RWPE2 (cell line): ENCODE measurements at places on chromosomes 1 and 21.

DNA sequence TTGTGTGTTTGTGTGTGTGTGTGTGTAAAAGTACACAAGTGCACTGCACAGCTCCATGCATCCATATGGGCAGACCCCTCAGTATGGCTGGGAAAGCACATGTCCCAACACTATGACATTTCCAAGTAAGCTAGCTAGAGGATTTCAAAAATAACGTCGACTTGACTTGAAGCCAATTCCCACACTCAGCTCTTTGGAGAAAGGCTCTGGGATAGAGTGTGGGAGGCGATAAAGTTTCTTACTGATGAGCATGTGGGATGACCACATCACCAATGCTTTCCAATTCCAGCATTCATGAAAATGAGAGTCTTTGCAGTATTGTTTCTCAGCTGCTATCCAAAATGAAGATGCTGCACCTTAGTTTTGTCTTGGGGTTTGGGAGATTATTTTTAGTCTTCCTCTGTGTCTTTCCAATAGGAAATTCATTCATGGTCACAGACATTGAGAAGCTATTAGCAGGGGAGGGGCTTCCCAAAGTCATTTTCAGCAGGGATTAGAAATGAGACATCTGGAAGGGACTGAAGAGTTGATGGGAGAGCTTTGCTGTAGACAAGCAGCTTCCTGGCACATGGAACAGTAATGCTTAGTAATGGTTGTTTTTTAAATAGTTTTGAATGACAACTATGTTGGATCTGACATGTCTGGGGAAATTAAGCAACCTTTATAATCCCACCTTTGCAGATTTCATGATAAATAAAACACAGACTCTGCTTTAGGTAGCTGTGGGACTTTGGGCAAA is 143.5 kb downstream of the ASTN1 start:
- DNase-seq: no peak

DNA sequence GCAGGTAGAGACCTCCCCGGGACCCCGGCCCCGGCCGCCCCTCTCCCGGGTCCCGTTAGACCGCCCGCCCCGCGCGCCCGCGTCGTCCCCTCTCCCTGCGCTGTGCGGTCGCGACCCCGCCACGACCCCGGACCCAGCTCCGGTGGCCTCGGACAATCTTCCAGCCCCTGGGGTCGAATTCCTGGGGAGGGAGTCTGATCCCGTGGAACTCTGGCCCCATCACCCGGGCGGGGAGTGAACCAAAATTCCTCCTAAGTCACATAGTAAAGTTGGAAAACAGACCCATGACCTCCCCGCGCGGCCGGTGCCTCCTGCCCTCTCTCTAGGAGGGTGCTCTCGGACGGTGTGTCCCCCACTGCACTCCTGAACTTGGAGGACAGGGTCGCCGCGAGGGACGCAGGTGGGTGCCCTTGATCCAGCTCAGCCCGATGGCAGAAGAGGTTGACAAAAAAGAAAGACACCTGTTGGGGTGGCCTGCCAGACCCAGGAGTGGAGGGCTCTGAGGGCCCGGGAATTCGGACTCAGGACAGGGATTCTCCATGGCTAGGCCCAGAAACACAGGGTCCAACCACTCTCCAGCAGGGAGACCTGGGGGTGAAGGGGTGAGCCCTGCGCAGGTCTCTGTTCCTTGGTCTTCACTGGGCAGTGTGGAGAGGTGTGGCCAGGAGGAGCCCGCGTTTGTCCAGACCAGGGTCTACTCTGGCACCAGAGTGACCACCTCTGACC is 451 bp downstream of the ADAMTSL4 start:
- DNase-seq: no peak

DNA sequence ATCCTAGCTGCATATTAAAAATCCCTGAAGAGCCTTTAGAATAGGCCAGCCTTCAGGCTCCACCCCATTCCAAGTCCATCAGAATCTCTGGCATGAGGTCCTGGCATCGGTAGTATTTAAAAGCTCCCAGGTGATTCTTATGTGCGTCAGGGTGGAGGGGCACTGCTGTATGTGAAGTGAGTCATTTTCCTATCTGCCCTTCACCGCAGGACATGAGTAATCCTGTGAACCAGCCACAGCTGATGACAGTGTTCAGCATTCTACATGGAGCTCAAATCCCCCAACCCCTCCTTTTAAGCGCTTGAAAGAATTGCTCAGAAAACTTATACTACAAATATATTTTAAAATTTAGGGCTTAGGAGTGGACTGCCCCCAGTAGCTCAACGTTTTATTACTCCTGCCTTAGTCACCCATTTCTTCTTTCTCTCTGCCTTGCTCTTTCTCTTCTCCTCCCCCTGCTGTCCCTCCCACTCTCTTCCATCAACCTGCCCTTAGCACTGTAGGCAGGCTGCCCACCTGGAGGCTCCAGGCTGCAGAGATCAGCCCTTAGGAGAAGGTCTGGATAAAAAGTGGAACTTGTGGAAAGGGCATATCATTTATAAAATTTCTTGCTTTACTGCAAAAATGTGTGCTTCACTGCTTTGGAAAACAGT is 73.8 kb upstream of the ZNF281 start:
- DNase-seq: peak; percentile 92

DNA sequence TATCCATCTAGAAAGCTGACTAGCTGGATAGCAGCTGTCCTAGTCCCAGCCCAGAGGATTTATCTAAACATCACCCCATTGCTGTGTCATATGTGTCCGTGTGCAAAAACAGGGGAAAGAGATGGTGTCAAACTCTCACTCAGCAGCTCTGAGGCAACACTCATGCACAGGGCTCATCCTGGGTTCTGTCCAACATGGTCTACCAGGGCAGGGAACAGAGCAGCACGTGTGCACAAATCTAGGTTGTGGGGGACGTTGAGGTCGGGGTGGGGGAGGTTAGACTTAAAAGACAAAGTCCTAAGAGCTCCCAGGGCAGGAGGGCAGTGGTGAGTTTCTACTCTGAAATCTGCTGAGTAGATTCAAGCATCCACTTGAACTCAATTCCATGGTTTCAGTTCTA is 16.2 kb downstream of the PI4KB start:
- no peak for DNase-seq

DNA sequence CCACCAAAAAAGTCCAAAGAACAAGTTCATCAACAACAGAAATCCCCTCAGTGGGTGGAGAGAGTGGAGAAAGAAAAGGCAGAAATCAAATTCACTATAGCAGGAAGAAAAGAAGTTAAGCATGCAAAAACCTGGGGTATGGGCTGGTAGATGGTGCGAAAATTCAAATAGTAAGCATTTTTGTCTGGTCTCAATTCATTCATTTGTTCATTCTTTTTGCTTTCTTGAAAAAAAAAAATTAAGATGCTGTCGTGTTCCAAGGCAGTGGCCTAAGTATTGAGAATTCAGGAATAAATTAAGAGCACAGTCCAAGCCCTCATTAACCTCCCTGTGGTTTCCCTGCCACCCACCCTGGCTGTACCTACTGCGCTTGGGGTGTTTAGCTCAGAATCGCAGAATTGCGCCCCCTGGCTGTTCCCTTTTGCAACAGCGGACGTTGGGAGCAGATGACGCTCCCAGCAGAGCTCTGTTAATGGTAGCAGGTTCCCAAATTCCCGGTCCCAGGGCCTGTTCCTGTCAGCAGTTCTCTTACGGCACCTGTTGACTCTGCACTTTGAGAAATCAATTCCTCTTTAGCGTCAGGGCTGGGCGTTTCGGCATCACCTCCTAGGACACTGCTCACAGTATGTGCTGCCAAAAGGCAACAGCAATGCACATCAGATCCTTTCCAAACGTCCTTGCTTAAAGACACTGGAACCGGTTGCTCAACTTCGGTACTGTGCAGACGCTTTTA is 34.0 kb upstream of the SSX2IP start:
- DNase-seq: no peak

DNA sequence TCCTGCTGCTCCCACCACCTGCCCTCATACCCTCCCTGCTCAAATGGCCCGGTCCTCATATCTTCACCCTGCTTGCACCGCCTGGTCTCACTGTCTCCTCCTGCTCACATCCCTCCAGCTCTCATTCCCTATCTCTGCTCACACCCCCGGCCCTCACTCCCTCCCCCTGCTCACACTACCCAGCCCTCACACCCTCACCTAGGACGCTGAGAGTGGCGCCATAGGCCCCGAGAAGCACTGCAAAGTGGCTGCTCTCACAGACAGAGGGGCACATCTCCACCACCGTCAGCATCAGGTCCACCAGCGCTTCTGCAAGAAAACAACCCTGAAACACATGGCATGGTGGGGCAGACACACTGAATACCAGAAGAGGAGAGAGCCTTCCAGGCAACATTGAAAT is 38.6 kb downstream of the MRAP start:
- DNase-seq: no peak

DNA sequence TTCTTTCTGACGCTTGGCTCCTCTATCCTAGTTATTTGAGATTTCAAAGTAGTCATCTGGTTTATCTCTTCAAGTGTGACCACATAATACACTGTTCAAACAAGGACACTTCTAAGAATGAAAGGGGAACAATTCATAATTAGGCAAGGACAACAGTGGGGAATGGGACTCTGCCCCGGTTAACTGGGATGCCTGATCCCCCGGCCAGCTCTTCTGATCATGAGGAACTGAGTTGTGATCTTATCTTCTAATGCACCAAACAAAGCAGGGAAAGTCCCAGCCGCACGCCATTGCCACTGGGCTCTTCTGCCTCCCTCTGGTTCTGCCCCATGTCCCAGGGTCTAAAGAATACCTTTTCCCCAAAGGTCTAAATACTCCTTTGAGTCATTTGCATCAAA is 158.2 kb upstream of the IRF2BP2 start:
- DNase-seq: no peak

DNA sequence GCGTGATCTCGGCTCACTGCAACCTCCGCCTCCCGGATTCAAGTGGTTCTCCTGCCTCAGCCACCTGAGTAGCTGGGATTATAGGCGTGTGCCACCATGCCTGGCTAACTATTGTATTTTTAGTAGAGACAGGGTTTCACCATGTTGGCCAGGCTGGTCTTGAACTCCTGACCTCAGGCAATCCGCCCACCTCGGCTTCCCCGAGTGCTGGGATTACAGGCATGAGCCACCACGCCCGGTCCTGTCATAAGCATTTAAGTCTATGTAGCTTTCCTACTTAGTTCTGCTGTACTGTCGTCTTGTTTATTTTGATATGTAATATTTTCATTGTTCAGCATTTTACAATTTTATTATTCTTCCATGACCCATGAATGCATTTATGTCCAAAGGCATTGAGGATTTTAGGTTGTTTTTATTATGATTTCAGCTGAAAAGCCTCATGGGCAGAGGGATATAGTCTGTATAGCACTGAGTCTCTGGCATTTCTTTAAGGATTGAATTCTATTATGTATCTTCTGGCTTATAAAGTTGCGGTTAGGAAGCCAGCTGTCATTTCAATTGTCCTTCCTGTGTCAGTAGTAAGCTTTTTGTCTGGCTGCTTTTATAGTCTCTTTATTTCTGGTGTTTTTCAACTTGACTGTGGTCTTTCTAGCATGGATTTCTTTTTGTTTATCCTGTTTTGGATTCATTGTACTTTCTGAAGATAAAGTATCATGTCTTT is 9.2 kb downstream of the AGPAT3 start:
- DNase-seq: no peak

GRCh38 chr1:64006276-64007051 is 197.0 kb upstream of the UBE2U start:
- no peak for DNase-seq

GRCh38 chr1:204709960-204710912 is 24.7 kb upstream of the LRRN2 start:
- no peak for DNase-seq

- DNase-seq: no peak
Observed at GRCh38 chr1:174809755-174810280, 189.9 kb upstream of the CACYBP start.

GRCh38 chr1:183812686-183813569 is 8.0 kb downstream of the RGL1 start:
- DNase-seq: no peak

DNA sequence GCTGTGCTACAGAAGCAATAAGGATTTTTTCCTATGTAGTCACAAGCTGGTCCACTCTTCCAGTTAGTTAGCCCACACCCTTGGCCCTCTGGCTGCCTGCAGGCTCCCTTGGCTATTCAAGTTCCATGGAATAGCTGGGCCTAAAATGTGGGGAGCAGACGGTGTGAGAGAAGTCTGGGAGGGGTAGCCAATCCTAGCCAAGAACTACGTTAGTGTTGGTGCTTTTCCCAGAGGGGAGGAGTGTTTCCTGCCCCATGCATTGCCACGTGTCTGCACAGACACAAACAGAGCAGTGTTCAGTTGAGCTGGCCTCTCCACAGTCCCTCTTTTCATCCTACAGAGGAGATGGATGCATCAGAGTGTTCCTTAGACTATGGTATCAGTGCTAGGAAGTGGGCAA is 59.0 kb upstream of the IPO9 start:
- DNase-seq: no peak

GRCh38 chr21:42722153-42722552 is 68.7 kb downstream of the PDE9A start:
- DNase-seq: no peak

GRCh38 chr1:26097696-26098095 is 13.9 kb upstream of the PDIK1L start:
- DNase-seq: no peak

GRCh38 chr1:243447347-243447746 is 191.5 kb downstream of the SDCCAG8 start:
- DNase-seq: no peak

DNA sequence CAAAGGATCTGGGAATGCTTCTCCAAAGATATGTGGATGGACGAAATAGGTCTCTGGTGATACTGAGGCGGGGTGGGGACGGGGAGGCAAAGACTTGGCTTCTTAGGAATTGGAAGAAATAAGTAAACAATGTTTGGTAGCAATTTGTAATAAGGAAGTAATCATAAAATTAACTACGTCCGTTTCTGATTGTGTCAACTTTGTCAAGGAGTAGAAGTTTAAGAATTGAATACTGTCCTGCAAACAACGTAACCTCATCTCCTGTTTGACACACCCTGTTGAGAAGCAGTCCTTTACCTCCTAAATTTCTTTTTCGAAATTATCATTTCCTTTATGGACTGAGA is 471 bp downstream of the POLR3C start:
- no peak for DNase-seq

GRCh38 chr1:56191369-56191768 is 388.0 kb downstream of the PLPP3 start:
- DNase-seq: no peak

DNA sequence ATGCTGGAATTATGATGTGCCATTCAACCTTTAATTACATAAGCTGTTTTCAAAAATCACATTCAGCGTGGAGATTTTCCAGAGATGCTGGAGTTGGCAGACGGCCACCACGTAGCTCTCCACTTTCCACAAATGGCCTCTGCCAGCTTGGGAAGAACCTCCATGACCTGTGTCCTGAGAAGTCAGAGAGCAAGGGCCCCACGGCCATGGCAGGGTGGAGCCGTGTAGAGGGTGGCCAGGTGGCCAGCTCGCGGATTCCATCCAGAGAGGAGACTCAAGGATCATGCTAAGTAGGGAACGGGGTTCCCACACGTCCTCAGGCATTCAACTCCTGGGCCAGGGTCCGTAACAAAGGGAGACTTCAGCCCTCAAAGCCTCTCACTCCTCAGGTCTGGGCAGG is 1.3 kb upstream of the GALE start:
- DNase-seq: no peak

GRCh38 chr21:40404396-40404800 is 442.6 kb downstream of the DSCAM start:
- DNase-seq: no peak

- DNase-seq: no peak
Observed at GRCh38 chr1:111814642-111815041, 58.9 kb downstream of the DDX20 start.

- DNase-seq: no peak
Observed at GRCh38 chr1:90510143-90510542, 207.0 kb downstream of the BARHL2 start.
